ENCODE measurements at places on chromosomes 13 and 19. TPM values are rescaled to one million over a fixed set of nuclear protein-coding genes. Genes with fewer than 3 reads are reported as not detected.

The ABHD8 gene
- 17.1 TPM for total RNA-seq

The KLK14 gene
- not detected for total RNA-seq

The ATP5F1D gene
- 126 TPM for total RNA-seq

The KLHL1 gene
- total RNA-seq = not detected

The ZAR1L gene
- total RNA-seq = not detected

The IGLON5 gene
- total RNA-seq = not detected

The PSG5 gene
- total RNA-seq = not detected

The ZNF556 gene
- total RNA-seq = not detected

All from upper lobe of right lung (tissue), 1 donor.